ENCODE measurements at places on chromosomes 11 and 22. TPM values are rescaled to one million over a fixed set of nuclear protein-coding genes. Genes with fewer than 3 reads are reported as not detected.

- DNase-seq: no peak
Measured at GRCh38 chr22:47460861-47461260, 698.4 kb downstream of the TBC1D22A start.

DNA sequence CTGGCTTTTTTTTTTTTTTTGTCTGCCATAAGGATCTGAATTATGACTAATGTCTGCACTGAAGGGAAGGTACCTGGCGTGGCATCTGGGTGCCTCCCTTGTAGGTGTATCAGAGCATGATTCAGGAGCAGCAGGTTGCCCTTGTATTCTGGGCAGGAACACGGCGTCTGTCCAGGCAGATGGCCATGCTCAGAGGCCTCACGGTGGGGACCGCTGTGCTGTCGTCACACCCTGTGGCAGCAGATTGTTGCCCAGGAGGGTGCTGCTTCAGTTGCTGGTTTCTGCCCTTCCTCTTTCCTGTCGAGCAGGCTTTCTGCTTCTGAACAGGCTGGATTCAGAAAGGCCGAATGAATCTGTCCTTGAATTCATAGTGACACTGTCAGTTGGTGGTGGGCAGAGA lies 11.0 kb downstream of the ZNRF3 start:
- no peak for DNase-seq

DNA sequence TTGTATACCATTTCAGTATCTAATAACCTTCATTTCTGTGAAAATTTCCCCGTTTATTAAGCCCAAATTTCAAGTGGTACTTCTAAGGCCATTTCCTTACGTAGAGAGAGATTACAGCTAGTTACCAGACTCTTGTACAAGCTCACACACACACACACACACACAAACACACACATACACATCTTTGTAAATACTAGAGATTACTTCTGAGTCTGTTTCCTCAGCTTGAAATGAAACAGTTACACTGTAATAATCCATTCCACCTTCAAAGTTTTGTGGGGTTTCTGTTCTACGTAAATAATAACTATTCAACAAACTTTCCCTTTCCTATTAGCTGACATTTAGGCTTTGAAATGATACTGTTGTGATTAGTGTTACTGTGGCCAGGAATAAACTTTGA lies 6.2 kb downstream of the POGLUT3 start:
- no peak for DNase-seq

The OR2AT4 gene
- total RNA-seq: not detected

The CD3G gene
- total RNA-seq: 0.21 TPM

- no peak for DNase-seq
Measured at GRCh38 chr11:94924171-94924572, 49.2 kb downstream of the CWC15 start.

The CADM1 gene
- 0.38 TPM for total RNA-seq

The ST14 gene
- 1.6 TPM for total RNA-seq

DNA sequence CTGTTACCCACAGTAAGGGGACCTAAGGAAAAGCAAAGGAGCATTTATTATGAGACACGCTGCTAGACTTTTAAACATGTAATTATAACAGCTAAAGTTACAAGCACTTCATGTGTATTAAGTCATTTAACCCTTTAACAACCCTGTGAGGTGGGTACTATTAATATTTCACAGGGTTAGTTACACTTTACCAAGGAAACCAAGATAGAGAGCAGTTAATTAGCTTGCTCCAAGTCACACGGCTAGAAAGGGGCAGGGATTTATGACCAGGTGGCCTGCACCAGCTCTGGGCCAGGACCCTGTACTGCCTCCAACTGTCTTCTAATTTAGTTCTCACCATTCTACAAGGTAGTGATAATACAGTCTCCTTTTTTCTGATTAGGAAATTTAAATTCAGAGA lies 74.9 kb downstream of the RPL27A start:
- DNase-seq: no peak

GRCh38 chr22:32473388-32473952 lies 1.1 kb upstream of the FBXO7 start:
- peak; percentile 34 for DNase-seq

Data from GM12878 (cell line).